Retinal pigment epithelial cell (primary cell): ENCODE measurements at places on chromosomes 7 and 10.

DNA sequence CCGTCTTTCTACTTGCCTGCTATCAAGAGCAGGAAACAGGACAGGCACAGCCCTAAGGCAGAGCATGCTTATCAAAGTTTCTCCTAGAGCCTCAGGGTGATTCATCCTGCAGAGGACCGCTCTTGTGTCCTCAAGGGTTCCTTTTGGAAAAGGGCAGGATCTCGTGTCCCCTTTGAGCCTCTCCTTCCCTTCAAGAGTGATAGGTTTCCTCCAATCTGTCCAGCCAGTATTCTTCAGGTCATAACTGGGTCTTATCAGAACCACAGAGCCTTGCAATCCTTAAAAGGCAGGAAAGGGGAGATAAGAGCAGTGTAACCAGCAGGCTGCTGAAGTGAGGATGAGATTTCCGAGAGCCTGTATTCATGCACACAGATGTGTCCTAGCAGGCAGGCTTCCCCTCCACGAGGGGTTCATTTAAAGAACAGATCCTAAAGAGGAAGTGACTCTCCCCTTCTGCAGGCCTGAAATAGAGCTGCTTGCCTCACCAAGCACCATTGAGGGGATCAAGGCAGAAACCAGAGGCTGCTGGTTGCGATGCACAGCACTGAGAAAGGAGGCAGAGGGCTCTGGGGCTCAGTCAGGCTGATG, 90.5 kb upstream of the SVIL start:
- no peak for DNase-seq

DNA sequence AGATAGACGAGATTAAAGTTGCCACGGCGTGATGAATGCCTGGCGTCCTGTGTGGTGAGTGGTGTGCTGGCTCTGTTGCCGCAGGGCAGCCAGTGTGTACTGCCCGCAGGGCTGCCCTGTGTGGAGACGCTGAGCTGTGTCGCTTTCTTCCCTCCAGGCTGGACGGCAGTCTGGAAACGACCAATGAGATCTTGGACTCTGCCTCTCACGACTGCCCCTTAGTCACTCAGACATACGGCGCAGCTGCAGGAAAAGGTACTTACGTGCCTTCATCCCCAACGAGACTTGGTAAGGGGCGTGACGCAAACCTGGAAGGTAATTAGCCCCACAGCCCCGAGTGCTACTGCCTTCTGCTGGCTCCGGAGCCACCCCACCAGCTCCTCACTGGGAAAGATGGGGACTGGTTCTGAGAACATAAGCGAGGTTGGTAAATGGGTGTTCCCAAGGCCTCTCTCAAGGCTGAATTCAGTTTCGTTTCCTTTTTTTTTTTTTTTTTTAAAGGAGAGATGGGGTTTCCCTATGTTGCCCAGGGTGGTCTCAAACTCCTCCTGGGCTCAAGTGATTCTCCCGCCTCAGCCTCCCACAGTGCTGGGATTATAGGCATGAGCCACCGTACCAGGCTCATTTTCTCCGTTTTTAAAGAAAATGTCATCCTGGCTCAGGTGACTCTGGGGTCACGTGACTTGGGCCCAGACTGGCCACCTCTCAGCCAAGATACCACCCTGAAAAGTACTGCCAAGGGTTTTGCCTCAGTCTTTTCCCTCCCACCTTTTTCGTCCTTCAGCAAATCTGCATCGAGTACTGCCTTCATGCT, 39.6 kb downstream of the WIPI2 start:
- DNase-seq = no peak

DNA sequence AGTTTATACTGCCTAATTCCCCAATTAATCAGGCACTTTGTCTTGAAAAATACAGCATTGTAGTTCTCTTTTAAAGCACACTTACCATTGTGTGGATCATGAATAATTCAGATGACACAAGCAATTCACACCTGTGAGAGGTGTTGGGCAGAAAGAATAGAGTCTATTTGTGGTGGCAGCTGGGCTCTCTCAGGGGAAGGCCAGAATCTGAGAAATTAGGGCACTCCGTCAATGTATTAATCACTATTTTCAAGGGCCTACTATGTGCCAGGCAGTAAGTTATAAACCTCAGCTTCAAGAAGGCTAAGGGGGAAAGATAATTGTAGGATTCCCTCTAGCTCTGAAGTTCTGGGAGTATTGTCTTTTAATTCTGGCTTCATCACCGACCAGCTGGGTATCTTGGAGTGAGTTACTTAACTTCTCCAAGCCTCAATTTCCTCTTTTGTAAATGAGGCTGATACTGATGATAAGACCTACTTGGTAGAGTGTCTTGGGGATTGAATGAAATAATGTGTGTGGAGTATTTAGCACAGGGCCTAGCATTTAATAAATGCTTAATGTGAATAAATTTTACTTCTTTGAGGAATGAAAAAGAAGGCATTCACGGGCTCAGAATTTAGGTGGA, 2.5 kb downstream of the CHN2 start:
- DNase-seq = no peak

- DNase-seq = no peak
These were observed 42.8 kb upstream of the TSPAN33 start for GRCh38 chr7:129101746-129102145.

- no peak for DNase-seq
These were observed 23.3 kb upstream of the EMX2 start for GRCh38 chr10:117519286-117519685.

- DNase-seq = no peak
These were observed 26.0 kb downstream of the NUP42 start for GRCh38 chr7:23207884-23208283.

GRCh38 chr7:102306916-102307677, 20.4 kb downstream of the SH2B2 start:
- DNase-seq = no peak

DNA sequence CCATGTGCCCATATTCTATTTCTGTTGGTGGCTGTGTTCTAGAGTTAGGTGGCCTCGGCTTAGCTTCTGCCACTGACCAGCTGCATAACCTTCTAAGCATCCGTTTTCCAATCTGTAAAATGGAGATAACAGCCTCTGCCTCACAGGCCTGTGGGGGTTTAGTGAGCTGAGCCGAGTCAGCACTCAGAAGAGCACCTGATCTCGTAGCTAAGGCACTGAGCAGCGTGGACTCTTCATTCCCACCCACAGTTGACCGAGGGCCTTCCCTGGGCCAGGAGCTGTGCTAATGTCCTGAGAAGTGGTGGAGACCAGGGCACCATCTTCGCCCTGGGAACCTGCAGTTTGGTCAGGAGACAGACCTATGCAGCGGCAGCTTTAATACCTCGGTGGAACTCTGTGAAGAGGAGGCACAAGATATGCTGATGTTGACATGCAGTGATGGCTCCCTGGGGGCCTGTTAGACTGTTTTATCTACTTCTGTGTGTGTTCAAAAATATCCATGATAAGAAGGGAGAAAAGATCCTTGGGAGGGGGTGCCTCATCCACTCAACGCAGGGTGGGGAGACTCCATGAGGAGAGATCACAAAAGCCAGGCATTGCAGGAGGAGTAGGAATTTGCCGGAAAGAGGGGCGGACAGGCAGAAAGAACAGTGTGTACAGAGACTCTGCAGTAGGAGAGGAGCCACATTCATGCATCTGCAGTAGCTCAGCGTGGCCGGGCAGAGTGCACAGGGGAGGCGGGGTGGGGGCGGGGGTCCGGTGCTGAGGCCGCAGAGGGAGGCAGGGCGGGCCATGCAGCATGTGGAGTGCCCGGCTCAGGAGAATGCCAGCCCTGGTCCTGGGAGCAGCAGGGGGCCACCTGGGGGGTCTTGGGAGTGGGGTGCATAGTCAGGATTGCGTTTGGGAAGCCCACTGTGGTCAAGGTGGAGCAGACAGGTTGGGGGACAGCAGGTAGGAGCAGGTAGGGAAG, 136.8 kb downstream of the C10orf105 start:
- no peak for DNase-seq

DNA sequence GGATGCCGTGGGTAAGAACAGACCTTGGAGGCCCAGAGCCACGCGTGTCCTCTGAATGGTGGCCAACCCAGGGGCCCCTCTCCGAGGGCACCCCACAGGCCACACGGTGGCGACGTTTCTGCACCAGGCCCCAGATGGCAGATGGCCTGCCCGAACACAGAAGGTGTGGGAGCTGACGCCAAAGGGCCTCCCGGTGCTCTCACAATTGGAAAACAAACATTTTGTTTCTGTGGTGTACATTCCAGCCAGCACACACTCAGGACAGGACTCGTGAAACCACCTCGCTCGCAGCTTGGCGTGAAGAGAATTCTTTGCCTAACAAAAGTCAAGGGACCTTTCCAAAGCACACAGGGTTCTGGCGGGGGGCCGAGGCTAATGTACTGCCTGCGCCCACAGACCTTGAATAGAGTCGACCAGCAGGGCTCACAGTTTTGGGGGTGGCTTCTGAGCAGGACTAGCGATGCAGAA, 112.1 kb downstream of the FAM53B start:
- no peak for DNase-seq

GRCh38 chr10:92268748-92269147, 22.1 kb downstream of the CPEB3 start:
- no peak for DNase-seq

DNA sequence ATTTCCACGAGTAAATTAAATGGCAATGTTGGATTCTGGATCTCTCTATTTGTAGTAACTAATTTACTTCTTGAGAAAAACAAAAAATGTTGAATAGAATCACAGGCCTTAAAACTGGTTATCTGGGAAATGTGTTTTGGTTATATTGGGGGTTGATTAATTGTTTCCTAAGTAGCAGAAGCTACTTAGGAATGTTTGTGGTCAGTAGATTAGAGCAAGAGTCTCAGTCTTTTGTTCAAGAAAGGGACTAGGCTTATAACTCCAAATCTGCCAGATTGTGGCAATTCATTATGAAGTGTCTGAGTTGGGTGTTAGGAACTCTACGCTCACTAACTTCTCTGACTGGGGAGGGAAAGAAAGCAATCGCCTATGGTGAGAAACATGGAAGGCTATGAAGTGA, 244.3 kb upstream of the PHYHIPL start:
- no peak for DNase-seq

- DNase-seq = no peak
These were observed 52.6 kb downstream of the FAM53B start for GRCh38 chr10:124691421-124692099.

DNA sequence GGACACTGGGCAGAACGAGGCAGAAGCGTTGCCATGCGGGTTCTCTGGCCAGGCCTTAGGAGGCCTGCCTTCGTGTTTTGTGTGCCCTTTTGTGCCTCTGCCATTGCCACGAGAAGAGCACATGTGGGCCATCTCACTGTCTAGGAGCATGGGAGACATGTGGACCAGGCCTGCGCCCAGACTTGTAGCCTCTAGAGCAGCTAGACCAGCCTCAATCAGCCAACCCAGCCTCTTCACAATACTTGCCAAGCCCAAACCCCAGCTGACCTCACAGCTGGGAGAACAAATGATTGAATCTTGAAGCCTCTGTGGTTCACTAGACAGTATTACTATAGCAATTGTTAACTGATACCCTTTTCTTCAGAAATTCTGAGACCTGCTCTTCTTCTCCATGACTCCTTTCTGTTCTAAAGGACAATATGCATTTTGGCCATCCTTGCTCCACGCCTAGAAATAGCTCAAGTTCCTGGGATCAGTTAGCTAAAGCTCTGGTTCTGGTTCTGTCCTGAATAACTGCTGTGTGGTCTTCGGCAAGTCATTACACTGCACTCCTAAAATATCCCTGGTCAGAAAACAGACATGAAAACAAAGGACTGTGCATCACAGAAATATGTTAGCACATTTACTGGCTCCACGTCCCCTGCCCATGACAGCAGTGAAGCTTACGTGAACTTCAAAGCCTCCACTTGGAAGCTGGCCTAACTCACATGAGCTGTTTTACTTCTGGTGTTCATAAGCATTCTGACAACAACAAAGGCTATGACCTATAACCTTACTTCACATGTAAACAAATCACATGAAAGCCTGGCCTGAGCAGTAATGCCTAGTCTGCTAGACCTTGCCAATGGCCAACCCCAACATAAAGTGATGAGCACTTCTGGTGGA, 72.3 kb upstream of the MKRN1 start:
- no peak for DNase-seq

GRCh38 chr7:17325364-17325763, 26.9 kb downstream of the AHR start:
- DNase-seq = no peak
